ENCODE measurements at places on chromosomes 6 and 20. TPM values are rescaled to one million over a fixed set of nuclear protein-coding genes. Genes with fewer than 3 reads are reported as not detected.

DNA sequence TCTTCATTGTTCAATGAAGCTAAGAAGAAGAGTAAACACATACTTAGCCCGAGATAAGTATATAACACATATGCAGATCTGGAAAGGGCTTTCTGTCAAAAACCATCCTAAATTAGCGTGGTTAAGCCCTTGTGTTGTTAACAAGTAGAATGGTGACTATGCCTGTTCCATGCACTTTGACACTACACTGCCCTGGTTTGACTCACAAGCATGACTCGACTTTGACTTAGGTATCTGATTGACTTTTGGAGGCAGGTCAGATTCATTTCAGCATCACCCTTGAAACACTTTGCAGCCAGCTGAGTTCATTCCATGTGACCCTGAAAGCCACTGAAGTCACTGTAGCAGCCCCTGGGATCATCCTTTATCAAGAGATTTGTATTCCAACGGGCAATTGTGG, 239.8 kb downstream of the TBX18 start:
- H3K36me3 ChIP-seq = no peaks in the 10 kb centered on the region
- DNase-seq = no peak
- peaks cover 3% of the 10 kb centered on the region for H3K4me1 ChIP-seq
- no peak overlapping the region for H3K27ac ChIP-seq
- H3K4me3 ChIP-seq = no peak overlapping the region

- H3K4me3 ChIP-seq = no peak overlapping the region
- H3K27ac ChIP-seq = no peak overlapping the region
- peaks cover 2% of the 10 kb centered on the region for H3K27me3 ChIP-seq
- H3K4me1 ChIP-seq = no peaks in the 10 kb centered on the region
Measured at GRCh38 chr6:46898006-46898405, 23.7 kb downstream of the ADGRF5 start.

GRCh38 chr20:48912065-48912464, 9.4 kb upstream of the ARFGEF2 start:
- no peak for DNase-seq
- H3K36me3 ChIP-seq = no peaks in the 10 kb centered on the region
- peak overlapping the region; percentile 21 for H3K27ac ChIP-seq
- H3K27me3 ChIP-seq = peaks cover 2% of the 10 kb centered on the region
- peaks cover 18% of the 10 kb centered on the region for H3K4me1 ChIP-seq

DNA sequence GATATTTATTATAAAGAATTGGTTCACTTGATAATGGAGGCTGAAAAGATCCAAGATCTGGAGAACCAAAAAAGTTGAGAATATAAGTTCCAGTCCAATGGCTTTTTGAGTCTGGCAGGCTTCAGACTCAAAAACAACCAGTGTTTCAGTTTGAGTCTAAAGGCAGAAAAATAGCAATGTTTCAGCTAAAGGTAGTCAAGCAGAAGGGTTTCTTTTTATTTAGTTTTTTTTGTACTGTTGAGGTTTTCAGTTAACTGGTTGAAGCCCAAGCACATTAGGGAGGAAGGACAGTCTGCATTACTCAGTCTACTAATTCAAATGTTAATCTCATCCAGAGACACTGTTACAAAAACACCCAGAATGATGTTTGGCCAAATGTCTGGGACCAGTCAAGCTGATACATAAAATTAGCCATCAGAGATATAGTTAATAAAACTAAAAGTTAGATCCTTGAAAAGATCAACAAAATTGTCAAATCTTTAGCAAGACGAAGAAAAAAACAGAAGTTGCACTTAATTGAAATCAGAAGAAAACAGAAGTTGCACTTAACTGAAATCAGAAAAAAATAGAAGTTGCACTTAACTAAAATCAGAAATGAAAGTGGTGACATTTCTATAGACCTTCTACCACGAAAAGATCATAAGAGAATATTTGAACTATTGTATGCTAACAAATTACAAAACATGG, 980.3 kb upstream of the FLRT3 start:
- no peak for DNase-seq
- no peaks in the 10 kb centered on the region for H3K4me1 ChIP-seq
- H3K36me3 ChIP-seq = no peaks in the 10 kb centered on the region
- H3K4me3 ChIP-seq = no peak overlapping the region

DNA sequence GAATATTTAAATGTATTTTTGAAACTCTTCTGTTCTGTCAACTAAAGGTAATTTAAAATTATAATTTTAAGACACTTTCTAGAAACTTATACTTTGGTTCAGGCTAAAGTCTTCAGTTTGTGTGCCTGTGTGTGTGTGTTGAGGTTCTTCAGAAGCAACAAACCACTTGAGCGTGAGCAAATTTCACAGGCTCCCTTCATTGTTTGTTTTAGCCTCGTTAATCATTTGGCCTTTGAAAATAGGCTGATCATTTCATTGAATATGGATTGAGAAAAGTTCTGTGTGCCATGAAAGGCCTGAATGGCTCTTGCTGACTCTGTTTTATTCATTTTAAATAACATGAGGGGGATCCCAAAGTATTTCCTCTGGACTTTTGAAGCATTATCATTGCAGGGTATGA, 420.1 kb downstream of the CDKAL1 start:
- no peaks in the 10 kb centered on the region for H3K4me1 ChIP-seq

The ZNF165 gene
- polyA plus RNA-seq = not detected

- peak; percentile 98 for DNase-seq
- H3K27me3 ChIP-seq = peaks cover 10% of the 10 kb centered on the region
- peak within 1 kb of the TSS; percentile 91 for H3K27ac ChIP-seq
- H3K4me1 ChIP-seq = peaks cover 11% of the 10 kb centered on the region
- no peaks in the 10 kb centered on the region for H3K36me3 ChIP-seq
Measured at GRCh38 chr20:3767427-3768341, at the start of gene ADISSP. Gene ADISSP, minus strand, starts transcription at chr20:3767753. Its CDS starts 7,653 bp downstream, at chr20:3760100.

The UNC93A gene
- not detected for polyA plus RNA-seq

The PI3 gene
- polyA plus RNA-seq = not detected

The RIOK1 gene
- 14.0 TPM for polyA plus RNA-seq

DNA sequence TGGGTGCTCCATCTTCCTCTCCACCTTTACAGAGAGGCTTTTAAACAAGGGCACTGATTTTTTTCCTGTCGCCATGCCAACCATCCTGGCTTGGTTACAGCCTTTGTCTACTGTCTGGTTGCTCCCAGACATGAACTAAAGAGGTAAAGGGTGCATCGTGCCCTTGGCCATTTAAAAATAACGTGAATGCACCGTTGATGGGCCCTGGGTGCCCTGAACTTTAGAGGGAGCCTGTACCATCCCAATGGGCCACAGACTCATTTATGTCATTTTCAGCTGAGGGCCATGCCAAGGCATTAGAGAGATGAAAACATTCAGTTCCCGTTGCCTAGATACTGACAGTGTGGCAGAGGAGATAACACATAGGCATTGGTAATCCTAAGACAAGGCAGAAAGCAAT, 23.3 kb downstream of the TMC2 start:
- peaks cover 7% of the 10 kb centered on the region for H3K4me1 ChIP-seq
- H3K27ac ChIP-seq = no peak overlapping the region

DNA sequence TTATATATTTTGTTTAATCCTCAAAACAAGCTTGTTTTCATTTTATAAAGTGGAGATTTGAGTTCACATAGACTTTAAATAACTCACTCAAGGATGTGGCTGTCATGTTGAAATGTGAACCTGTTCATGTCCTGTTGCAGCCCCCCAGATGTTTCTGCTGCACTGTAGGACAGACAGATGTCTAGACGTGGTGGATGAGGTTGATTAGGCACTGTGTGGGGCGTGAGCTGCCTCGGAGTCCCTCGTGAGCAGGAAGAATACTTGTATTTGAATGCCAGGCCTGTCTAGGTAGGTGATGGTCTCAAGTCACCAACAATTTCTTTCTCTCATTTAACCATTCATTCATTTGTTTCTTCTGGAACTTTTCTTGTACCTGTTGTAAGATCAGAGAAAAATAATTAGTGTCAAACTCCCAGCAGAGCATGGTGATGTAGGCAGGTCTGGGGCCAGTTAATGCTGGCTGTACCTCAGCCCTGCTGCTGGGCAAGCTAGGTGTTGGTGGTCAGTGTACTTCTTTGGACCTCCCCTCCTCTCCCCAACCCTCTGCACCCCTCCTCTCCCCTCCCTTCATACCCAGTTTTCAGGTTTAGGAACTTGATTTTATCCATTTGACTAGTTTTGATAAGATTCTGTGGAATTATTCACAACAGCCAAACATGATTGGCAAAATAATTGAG, 34.0 kb downstream of the AFDN start:
- H3K27ac ChIP-seq = no peak overlapping the region
- no peak overlapping the region for H3K4me3 ChIP-seq
- H3K27me3 ChIP-seq = peaks cover 7% of the 10 kb centered on the region
- no peak for DNase-seq

GRCh38 chr20:37529968-37530600, 2.4 kb upstream of the BLCAP start:
- no peak overlapping the region for H3K27ac ChIP-seq
- H3K4me1 ChIP-seq = peaks cover 40% of the 10 kb centered on the region
- H3K4me3 ChIP-seq = no peak overlapping the region
- H3K36me3 ChIP-seq = no peaks in the 10 kb centered on the region
- H3K27me3 ChIP-seq = peaks cover 5% of the 10 kb centered on the region

GRCh38 chr6:110485491-110485890, 9.1 kb upstream of the SLC22A16 start:
- no peak overlapping the region for H3K4me3 ChIP-seq
- H3K27ac ChIP-seq = no peak overlapping the region
- H3K4me1 ChIP-seq = no peaks in the 10 kb centered on the region
- no peak for DNase-seq
- no peaks in the 10 kb centered on the region for H3K36me3 ChIP-seq
- peaks cover 16% of the 10 kb centered on the region for H3K27me3 ChIP-seq

DNA sequence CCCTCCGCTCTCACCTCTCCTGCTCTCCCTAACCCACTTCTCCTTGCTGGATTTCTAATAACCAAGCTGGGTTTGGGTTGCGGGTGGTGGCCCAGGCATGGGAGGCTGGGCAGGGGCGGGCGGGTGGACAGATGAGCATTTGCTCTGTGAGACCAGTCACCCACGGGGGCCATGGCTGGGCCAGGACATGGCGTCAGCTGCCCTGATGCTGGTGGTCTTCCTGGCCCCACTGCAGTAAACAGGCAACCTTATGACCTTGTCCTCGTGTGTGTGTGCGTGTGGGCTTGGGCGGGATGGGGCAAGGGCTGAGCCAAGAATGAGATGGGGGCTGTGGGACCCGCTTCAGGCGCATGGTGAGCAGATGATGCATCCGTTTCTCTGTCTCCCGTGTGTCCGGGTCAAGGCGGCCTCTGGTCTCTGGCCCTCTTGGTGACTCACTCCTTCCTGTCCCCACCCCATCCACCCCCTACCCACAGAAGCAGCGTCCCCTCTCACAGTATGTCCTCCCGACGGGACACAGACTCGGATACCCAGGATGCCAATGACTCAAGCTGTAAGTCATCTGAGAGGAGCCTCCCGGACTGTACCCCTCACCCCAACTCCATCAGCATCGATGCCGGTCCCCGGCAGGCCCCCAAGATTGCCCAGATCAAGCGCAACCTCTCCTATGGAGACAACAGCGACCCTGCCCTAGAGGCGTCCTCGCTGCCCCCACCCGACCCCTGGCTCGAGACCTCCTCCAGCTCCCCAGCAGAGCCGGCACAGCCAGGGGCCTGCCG, 41.4 kb upstream of the MYL9 start:
- no peaks in the 10 kb centered on the region for H3K27me3 ChIP-seq
- peaks cover 15% of the 10 kb centered on the region for H3K36me3 ChIP-seq
- H3K4me1 ChIP-seq = peaks cover 4% of the 10 kb centered on the region
- H3K4me3 ChIP-seq = no peak overlapping the region

The SLCO4A1 gene
- not detected for polyA plus RNA-seq

DNA sequence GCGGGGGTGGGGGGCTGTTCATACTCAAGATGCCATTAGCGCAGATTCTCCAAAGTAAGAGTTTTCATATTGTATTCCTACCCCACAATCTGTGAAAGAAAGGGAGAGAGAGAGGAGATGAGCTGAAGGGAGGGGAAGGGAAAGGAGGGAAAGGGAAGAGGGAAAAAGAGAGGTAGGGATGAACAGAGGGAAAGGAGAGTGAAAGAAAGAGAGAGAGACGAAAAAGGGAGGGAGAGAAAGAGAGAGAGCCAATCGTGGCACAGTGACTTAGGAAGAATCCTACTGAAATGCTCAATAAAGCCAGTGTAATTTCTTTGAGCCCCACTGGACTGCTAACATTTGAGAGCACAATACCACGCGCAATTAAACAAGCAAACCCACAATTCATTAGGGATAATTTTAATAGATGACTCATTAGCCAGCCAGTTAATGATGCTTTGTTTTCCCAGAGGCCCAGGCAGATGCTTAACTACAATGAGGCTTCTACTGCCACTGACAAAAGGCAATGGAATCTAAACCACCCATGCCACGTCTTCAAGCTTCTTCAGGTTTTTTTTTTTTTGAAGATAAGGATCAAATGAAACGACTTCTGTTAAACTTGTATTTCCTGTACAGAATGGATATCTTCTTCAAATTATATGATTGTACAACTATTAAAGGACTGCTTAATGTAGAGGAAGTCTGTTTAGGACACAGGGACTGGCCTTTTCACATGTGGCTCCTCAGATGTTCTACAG, 306.8 kb downstream of the FOXC1 start:
- peak overlapping the region; percentile 74 for H3K27ac ChIP-seq
- peak overlapping the region; percentile 33 for H3K4me3 ChIP-seq
- DNase-seq = no peak
- peaks cover 5% of the 10 kb centered on the region for H3K36me3 ChIP-seq
- peaks cover 26% of the 10 kb centered on the region for H3K4me1 ChIP-seq

The TLDC2 gene
- 0.55 TPM for polyA plus RNA-seq

- H3K27me3 ChIP-seq = no peaks in the 10 kb centered on the region
- no peak for DNase-seq
- peak overlapping the region; percentile 57 for H3K4me3 ChIP-seq
- H3K4me1 ChIP-seq = peaks cover 65% of the 10 kb centered on the region
Measured at GRCh38 chr6:42038163-42038562, 12.2 kb upstream of the TAF8 start.

DNA sequence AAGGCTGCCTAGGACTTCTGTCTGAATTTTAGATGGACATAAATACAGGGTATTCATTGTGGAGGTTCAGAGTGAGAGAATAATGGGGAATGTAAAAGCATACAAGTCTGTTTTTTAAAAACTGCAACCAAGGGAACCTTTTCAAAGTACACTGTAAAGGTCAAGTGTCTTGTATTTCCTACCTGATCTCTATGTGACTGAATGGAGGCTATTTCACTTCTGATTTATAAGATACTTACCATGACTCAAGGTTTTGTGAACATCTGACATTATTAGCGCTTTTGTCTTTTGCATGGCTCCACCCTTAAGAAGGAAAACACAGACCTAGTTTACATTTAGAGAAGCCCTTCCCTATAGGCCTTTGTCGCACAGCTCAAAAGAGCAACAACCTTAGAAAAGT, 126.5 kb downstream of the ZFAND3 start:
- no peaks in the 10 kb centered on the region for H3K27me3 ChIP-seq
- H3K36me3 ChIP-seq = no peaks in the 10 kb centered on the region
- H3K27ac ChIP-seq = no peak overlapping the region
- no peak overlapping the region for H3K4me3 ChIP-seq
- H3K4me1 ChIP-seq = no peaks in the 10 kb centered on the region
- DNase-seq = no peak

The CALHM6 gene
- 107 TPM for polyA plus RNA-seq

Data from immature natural killer cell (primary cell).